ENCODE measurements at places on chromosomes 11 and 22.

- no peak for DNase-seq
Measured at GRCh38 chr11:120431633-120432032, 79.9 kb upstream of the GRIK4 start.

DNA sequence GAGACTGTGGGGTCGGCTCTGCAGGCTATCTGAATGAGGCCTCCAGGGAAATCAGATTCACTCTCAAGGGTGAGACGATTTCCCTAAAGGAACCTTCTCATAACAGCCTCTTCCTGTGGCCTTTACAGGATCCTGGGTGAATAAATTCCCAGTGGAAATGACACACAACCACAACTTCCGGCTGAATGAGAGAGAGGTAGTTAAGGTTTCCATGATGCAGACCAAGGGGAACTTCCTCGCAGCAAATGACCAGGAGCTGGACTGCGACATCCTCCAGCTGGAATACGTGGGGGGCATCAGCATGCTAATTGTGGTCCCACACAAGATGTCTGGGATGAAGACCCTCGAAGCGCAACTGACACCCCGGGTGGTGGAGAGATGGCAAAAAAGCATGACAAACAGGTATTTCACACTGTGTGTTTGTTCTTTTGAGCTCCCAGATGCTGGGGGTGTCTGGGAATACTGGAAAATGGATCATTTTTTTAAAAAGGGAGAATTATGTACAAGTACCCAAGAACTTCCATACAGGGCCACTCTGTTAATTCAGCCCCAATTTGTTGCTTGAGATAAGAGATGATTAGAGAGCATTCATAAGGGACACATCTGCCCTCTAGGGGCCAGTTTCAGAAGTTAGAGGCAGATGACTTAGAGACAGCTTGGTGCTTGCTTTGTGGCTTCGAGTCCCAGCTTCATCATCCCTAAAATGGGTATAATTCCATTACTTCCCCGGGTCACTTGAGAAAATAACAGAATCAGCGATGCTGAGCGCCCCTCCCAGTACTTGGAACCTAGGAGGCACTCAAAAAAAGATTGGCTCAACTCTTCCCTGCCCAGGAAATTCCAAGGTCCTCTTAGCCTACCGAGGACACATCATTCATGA lies 10.2 kb downstream of the SERPIND1 start:
- peak; percentile 47 for DNase-seq

DNA sequence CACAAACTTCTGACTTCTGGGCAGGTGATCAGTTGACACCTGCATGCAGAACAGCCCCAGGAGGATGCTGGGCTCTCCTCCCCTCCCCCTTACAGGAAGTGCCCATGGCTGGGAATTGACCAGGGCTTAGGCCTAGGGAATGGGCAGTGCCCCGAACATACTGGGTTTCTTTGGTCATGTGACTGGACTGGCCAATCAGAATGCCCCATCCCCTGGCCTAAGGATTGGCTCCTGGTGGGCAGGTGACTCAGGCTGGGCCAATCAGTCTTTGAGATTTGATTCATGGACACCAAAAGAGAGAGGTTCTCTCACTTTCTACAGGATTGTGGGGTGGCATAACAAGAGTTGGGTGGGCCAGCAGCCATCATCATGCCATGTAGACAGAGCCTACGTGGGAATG lies 37.1 kb downstream of the MCM5 start:
- no peak for DNase-seq

DNA sequence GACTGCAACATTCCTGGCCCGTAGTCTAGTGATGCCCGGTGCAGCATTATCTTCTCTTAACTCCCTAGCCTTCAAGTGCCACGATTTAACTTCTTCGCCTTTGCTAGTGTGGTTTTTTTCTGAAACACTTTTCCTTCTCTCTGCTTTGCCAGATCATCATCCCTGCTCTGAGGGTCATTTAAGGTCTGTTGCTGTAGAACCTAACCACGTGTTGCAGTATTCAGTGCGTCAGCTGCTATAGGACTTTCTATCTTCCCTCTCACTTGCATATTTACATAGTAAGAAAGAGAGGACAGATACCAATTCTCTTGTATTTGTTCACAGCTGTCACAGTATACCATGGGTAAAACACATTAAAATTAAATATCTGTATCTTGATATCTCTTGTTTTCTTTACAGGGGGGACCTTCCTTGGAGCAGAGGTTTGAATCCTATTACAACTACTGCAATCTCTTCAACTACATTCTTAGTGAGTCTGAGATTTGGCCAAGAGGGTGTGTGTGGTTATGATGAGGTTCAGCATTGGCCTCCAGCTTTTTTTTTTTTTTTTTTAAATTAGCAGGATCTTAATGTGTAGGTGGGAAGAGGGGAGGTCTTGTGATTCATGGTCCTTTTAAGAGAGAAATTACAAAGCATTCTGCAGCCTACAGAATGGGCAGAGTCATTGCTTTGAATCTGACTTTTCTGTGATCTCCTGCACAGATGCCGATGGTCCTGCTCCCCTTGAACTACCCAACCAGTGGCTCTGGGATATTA lies 13.5 kb downstream of the EIF3L start:
- DNase-seq: no peak

- DNase-seq: no peak
Measured at GRCh38 chr11:9095421-9095820, 4.0 kb upstream of the SCUBE2 start.

DNA sequence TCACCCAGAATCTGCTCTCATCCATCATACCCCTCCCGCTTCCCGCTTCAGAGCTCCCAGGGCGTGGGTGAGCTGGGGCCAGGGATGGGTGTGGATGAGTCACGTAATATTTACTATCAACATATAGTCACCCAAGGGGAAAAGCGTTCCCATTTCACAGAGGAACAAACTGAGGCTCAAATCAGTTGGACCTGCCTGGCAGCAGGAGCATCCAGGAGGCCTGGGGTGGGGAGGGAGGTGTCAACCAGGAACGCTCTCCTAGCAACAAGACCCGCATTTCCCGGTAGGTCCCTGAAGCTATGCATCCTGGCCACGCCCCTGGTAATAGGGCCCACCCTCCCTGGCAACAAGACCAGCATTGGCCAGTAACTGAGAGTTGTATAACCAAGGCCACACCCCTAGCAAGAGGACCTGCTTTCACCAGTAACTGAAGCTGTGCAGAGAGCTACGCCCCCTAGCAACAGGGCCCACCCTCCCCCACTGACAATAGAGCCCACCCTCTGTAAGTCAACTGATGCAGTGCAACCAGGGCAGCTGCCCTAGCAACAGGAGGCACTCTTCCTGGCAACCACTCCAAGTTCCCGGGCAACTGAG lies 32.7 kb upstream of the TXNRD2 start:
- DNase-seq: no peak

DNA sequence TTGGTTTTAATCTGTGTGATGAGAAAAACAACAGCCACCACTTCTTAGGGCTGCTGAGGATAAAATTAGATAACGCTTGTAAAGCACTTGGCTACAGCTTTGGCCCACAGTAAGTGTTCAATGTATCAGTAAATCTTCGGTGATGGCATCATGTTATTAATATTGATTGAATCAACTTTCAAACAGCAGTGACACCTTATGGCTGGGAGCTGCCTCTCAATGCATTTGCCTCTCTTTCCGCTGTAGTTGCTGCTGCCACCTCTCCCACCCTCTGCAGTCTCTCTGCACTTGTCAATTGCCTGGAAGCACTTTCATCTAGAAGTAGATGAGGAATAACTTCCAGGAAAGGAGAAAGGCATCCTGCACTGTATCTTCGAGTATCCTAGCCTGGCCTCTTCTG lies 491.1 kb downstream of the OPCML start:
- DNase-seq: no peak

- DNase-seq: no peak
Measured at GRCh38 chr11:69841859-69842698, 22.9 kb upstream of the FGF3 start.

DNA sequence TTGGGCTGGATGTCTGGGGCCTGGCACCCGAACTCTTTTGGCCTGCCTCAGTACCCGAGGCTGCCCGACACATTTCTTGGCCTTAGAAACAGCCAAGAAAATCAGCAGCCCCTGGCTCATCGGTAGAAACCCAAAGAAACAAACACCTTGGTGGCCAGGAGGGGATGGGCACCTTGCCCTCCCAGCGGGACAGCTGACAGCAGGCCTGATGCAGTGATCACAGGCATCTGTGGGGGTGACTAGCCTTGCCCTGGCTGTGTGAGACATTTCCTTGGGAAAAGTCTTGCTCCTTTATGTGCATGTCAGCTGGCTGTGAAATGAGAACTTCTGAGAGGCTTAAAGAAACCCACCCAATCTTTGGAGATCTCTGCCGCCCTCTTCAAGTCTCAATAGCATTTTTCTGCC lies 60.9 kb downstream of the SMIM38 start:
- DNase-seq: no peak

DNA sequence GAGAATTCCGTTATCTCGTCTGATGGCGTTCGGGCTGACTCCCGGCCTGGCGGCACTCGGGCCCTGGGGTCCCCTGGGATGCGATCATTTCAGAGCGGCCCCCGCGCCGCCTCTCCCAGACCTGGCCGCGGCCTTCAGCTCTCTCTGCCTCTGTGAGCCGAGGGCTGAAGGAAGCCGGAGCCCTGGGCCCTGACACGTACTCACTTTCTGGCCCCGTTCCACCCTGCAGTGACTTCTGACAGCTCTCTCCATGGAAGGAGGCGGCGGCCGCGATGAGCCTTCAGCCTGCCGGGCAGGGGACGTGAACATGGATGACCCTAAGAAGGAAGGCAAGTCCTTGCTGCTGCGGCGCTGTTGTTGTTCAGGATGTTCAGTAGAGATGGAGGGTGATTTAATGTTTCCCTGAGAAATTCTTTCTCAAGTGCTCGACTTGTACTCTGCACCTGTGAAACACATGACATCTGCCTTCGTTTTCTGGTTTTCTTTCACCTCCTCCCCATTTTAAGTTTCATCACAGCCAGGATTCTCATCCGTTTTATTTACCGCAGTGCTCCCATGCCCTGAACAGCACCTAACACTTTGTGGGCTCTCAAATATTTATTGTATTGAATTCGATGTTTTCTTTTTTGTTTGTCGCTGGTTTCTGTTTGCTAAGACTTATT lies 612 bp downstream of the GTSE1 start:
- no peak for DNase-seq

- no peak for DNase-seq
Measured at GRCh38 chr22:32457031-32457430, 7.2 kb downstream of the BPIFC start.

DNA sequence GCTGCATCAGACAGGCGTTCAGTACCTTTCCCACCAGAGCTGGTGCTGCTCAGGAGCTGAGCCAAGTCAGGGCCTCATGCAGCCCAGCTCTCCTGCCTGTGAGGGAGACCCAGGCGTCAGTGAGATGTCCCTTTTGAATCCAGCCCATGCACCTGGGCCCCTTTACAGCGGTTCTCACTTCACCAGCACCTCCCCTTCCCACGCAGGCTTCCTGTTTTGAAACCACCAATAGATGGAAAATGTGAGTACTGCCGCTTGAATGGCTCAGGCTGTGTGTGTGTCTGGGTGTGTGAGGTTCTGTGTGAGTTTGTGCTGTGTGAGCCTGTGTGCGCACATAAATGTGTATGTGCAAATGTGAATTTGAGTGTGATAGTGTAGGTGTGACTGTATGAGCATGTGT lies 88.4 kb downstream of the UBASH3B start:
- no peak for DNase-seq
